ENCODE measurements at places on chromosomes 2 and 18.

DNA sequence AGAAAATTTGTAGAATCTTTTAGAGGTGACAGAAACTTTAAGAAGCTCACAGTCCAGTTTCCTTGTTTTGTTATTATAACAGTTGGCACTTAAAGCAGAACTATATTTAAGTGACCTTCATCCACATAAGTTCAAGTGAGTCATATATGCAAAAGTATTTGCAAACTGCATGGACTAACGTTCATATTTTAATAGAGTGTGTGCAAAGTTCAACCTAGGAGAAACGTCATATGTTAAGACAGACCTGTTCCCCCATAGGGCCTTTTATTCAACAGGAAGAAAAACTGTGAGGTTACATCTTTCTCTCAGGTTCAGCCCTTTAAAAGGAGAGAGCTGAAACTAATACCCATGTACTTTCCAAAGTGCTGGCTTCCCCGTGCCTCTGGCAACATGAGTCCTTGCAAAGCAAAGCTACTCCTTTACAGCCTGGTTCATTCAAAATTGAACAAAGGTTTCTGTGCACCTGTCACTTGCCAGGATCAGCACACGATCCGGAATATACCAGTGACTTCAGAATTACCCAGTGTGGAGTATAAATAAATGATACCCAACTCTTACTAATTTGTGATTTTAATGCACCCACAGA, 280.0 kb upstream of the RAB12 start:
- no peak for DNase-seq

DNA sequence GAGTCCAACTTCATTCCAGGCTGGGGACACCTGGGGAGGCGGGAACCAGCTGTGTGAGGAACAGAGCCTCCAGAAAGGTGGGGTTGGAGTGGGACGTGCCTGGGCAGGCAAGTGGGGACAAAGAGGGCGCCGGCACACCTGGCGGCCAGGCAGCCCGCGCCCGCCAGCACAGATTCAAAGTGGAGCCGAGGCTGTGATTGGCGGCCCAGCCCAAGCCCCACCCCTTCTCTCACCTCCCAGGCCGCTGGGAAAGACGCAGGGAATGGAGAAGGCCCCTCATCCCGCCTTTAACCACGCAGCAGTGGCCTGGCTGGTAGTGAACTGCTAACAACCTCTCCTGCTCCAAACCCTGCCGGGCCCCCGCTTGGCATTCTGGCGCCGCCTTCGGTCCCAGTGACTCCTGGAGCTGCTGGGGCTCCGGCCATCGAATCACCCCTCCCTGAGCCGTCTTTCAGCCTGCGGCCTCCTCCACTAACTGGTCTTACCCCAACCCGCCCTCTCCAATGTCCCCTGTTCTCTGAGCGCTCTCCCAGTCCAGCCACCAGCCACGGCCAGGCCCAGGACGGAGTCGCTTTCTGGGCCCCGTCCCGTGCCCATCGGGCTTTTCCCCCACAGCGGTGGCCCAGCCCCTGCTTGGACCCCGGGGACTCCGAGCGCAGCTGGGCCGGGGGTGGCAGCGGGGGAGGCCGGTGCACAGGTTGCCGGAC, 27.9 kb upstream of the PTMA start:
- DNase-seq, result no peak

DNA sequence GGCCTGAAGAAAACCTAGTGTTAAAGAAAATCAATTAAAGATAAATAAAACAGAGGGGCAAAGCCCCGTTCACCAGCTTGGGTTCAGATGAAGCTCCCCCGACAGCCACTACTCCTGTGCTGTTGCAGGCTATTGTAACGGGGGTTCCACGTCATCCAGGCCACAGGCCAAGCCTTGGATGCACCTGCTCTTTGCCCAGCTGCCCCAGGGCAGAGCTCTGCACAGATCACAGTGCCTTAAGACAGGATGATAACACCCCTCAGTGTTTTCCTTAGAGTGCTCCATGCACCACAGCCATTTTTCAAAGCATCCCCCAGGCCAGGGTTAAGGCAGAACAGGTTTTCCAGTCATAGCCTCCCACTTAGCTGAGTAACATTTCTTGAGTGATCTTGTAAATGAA, 32.0 kb downstream of the FASTKD2 start:
- DNase-seq, result no peak

DNA sequence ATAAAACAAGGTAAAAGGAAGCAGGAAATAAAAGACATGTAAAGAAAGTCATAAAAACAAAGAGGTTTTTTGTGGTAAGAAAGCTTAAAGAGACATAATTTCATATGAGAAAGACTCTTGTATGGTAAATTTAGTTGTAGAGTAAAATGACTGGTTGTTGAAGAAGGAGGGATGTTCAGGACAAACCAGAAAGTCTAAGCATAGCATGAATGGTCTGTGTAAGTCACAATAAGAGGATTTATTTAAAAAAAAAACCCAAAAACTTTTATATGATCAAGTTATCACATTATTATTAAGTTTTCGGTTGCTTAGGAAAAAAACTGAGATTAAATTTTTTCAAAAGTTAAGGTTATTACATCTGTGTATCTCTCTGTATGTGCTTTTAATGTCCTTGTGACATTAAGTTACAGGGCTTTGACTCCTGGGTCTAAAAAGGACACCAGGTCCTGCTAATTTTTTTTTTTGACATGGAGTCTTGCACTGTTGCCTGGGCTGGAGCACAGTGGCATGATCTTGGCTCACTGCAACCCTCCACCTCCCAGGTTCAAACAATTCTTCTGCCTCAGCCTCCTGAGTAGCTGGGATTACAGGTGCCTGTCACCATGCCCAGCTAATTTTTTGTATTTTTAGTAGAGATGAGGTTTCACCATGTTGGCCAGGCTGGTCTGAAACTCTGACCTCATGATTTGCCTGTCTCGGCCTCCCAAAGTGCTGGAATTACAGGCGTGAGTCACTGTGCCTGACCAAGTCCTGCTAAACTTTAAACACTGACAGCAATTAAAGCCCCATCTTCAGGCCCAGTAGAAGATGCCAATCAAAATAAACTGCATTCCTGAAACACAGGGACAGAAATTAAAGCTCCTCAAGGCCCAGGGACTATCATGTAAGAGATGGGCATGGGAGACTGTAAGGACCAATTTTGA, 14.2 kb upstream of the OXER1 start:
- DNase-seq, result no peak

DNA sequence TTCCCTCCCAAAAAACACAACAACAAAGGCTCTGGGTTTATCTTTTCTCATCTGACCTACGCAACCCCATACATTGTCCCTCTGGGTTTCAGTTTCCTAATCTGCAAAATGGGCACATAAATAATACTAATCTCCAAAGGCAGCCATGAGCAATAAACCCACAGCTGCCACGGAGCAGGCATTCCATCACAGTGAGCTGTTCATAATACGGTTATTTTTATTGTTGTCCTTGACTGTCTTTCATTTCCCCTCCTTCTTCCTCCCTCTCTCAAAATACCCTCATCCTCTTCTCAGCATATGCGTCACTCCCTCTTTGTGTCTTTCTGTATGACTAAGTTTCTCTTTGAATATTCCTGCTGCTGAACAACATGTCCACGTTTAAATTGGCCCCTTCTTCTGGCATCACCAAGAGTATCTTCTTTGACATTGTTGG, 129.8 kb upstream of the CAB39 start:
- DNase-seq, result no peak

DNA sequence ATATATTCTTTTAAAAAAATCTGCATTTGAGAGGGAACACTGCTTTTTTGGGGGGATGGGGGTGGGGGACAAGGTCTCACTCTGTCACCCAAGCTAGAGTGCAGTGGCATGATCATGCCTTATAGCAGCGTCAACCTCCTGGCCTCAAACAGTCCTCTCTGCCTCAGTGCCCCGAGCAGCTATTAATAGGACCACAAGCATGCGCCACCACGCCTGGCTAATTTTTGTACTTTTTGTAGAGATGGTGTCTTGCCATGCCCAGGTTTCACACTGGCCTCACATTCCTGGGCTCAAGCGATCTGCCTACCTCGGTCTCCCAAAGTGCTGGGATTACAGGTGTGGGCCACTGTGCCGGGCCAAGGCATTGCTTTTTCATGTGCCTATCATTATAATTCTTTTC, 154.2 kb downstream of the ATAD2B start:
- no peak for DNase-seq

GRCh38 chr2:168736649-168737445, 65.6 kb upstream of the NOSTRIN start:
- DNase-seq, result no peak

DNA sequence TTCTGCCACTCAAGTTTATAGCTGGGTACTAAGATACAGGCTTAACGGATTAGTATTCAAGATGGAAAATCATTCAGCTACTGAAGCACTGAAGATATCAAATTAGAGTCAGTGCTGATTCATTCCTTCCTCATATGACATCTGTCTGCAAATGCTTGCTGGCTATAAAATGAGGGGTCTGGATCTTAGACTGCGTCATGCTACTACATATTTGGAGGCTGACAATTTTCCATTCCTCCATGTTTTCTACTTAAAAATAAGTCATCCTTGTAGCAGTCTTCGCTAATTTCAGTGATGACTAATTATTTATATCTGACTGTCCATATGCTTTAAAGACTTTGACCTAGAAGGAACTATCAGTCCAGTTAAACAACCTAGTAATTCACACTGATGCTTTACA, 233.4 kb downstream of the RIT2 start:
- no peak for DNase-seq

GRCh38 chr18:27226556-27227075, 41.5 kb upstream of the CHST9 start:
- DNase-seq, result no peak

DNA sequence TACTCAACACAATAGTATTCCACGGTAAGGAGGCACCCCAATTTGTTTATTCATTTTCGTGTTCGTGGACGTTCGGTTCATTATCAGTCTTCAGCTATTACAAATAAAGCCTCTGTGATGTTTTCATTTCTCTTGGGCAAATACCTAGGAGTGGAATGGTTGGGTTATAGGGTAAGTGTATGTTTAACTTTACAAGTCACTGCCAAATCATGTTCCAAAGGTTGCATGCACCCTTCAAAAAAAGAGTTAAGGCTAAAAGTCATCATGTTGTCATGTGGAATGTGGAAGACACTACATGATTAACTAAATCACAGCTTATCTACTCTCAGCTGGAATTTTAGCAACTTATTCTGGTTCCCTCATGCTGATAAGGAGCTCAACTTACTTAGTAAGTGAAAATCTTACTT, 15.8 kb downstream of the INO80C start:
- DNase-seq, result no peak

DNA sequence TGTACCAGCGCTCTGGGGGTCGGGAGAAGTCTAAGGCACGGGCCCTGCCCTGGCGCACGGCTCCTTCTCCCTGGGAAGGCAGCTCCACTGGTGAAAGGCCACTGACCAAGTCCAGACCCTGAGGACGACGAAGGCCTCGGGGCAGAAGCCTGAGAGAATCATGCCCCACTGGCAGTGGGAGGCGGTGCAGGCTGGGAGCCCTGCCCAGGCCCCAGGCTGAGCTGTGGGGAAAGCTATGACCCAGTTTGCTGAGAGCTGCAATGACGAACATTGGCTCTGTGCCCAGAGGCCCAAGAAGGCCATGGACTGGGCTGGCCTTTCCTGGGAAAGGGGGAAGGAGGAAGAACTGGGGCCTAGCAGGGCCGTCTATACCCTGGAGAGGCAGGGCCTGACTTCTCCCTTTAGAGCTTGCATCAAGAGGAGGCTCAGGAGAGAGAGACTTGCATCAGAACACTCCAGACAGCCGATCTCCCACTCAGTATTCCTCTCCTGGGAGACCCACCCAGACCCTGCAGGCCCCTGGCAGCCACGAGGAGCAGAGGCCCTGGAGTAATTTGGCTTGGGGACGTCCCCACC, 32.9 kb downstream of the HS1BP3 start:
- DNase-seq, result no peak

- no peak for DNase-seq
Measured at GRCh38 chr2:101362777-101363176, 24.5 kb downstream of the CREG2 start.

- DNase-seq, result no peak
Measured at GRCh38 chr2:70574109-70574508, 20.5 kb upstream of the TGFA start.

- DNase-seq, result no peak
Measured at GRCh38 chr2:59702026-59702425, 851.4 kb downstream of the BCL11A start.

DNA sequence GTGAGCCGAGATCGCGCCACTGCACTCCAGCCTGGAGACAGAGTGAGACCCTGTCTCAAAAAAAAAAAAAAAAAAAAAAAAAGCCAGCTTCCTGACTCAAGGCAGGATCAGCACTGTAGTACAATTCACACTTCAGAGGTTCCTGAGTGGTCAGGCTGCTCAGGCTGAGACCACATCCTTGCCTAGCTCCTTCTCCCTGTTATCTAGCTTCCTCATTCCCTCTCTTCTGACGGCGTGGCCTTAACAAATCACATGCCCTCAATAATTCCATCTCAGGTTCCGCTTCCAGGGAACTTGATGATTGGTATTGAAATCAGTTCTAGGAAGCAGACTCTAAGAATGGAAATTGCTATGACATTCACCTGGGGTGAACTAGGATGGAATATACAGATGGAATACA, 29.8 kb upstream of the KDM3A start:
- no peak for DNase-seq

- no peak for DNase-seq
Measured at GRCh38 chr18:62717925-62718800, 2.8 kb downstream of the PHLPP1 start.

DNA sequence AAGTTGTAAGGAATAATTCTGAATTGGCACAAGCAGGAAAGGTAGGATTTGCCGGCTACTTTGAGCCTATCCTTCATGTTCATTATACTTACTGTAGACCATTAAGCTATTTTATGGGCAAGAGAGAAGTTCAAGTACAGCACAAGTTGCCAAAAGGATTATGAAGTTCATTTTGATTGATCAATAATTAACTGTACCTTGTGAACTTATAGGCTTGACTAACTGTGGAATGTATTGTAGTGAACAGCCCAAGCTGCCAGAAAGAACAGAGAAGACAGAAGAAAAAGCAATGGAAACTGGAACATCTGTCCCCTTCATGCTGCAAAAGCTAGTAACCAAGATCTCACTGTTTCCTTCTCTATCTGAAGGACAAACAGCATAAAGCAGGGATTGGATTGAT, 810.1 kb upstream of the ZEB2 start:
- DNase-seq, result no peak

GRCh38 chr2:118380915-118381653, 292.8 kb downstream of the INSIG2 start:
- DNase-seq, result no peak

All from stimulated activated CD4-positive, alpha-beta T cell treated with anti-CD3 and anti-CD28 coated beads, Interleukin-2, amount 100 ng/mL, for 48 hours (primary cell).